Left forelimb (tissue), 1 donor: ENCODE measurements at places on chromosomes 1 and 21.

DNA sequence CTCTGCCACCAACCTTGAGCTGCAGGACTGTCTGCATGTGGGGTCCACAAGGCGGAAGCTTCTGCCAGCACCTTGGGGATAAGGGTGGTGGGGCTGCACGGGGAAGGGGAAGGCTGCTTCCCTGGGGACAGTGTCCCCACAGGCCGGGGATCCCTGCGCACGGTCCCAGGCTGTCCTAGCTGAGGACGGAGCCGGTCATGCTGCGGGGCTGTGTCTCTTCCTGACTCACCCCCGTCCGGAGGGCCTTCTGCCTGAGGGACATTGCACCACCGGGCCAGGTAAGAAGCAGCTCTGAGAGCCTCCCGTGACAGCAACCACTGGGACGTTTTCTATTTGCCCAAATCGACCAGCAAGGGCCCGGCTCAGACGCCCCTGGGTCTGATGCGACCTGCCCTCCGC, 29.9 kb downstream of the KRTAP10-1 start:
- DNase-seq, result no peak

DNA sequence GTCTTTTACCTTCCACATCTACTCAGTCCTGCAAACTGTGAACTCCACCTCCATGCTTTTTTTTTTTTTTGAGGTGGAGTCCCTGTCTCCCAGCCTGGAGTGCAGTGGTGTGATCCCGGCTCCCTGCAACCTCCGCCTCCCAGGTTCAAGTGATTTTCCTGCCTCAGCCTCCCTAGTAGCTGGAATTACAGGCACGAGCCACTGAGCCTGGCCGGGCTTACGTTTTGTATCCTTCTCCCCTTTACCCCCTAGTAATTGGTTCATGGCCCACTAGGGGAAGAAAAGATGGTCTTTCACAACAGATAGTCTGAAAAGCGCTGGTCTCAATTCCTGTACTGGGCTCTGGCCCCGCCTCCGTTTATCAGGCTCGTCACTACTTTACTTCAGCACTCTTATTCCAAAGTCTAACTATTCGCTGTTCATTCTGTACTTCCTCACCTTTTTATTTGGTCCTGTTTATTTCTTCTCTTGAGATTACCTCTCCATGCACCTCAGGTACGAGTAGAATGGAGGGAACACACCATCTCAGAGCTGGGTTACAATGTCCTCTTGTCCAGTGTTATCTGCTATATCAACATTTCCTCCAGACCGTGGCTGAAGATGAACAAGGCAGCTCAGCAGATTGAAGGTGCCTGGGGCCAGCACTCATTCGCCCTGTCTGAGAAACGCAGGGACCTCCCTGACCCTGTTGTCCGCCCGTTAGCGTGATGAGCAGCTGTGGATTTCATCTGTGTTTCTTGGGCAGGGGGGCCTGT, 16.2 kb downstream of the CNST start:
- no peak for DNase-seq

DNA sequence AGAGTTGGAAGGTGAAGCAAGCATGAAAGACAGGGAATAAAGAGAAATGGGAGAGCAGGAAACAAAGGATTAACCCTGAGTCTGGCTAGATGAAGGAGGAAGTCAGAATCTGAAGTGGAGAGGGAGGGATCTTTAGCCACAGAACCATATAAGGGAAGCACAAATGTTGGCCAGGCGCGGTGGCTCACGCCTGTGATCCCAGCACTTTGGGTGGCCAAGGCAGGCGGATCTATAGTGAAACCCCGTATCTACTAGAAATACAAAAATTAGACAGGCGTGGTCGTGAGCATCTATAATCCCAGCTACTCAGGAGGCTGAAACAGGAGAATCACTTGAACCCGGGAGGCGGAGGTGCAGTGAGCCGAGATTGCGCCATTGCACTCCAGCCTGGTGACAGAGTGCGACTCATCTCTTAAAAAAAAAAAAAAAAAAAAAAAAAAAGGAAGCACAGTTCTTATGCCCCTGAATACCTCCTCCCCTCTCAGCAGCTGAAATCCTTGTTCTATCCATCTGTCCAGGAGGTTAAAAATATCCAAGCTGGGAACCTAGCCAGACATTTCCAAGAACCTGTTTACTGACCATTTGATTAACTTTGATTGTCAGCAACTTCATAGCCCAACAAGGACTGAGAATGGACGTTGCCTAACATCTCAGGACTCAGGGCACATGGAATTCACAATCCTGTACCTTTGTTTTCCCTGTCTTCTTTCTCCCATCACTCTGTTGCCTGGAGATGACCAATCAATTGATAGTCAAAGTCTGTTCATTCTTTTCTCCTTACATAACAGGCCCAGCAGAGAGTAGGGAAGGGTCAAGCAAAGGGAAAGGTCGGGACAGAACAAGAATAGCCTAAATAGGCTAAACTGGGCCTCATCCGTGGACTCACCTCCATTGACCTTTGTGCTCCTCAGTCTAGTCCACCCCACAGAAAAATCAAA, 10.6 kb downstream of the TXNIP start:
- no peak for DNase-seq

DNA sequence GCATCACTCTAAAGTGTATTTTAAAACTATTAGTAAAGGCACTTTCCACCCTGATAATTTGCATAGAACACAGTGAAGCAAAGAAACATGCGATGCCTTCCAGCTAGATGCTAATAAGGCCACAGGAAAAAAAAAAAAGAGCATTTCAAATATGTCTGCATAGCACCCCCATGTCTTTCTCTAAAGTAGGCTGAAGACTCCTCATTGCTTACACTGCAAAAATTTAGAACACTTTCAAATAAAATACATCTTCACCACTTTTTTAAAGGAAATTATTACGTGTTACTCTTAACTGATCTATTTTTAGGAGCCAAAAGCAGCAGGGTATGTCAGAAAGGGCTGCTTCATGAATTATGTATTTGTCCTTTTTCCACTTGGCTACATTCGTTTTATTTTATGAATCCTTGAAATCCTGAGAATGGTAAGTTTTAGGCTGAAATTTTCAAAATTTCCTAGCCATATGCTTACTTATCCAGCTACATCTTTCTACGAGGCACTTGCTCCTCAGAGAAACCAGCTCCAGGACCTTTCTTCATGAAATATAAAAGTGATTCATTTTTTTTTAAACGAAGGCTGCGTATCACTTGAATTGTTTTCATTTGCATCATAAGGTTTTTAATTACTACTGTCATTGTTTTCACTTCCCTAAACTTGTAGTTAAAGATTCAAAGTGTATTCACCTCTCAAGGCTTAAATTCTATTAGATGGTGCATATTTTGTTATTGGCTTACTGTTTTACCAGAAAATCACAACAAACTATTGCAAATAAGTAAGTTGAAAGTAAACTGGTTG, 513.0 kb downstream of the PTPRC start:
- DNase-seq, result no peak

DNA sequence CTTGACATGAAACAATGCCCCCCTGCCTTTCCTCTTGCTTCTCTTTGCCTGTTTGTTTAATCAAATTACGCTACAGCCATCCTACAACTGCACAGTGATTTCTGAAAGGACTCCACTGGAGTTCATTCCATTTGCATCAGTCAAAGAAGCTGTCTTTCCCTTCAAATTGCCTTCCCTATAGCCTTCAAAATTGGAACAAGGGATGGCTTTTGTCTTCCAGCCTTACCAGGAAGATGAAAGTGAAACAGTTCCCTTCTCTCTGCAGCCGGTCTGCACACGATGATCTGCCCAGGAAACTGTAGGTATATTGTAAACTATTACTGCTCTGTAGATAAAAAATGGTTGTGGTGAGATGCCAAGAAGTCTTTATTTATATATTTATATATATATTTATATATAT, 65.6 kb upstream of the ETS2 start:
- no peak for DNase-seq

GRCh38 chr1:209849388-209849787, 21.6 kb downstream of the UTP25 start:
- no peak for DNase-seq

- DNase-seq, result no peak
Observed at GRCh38 chr1:67019600-67020136, 34.3 kb downstream of the SLC35D1 start.

DNA sequence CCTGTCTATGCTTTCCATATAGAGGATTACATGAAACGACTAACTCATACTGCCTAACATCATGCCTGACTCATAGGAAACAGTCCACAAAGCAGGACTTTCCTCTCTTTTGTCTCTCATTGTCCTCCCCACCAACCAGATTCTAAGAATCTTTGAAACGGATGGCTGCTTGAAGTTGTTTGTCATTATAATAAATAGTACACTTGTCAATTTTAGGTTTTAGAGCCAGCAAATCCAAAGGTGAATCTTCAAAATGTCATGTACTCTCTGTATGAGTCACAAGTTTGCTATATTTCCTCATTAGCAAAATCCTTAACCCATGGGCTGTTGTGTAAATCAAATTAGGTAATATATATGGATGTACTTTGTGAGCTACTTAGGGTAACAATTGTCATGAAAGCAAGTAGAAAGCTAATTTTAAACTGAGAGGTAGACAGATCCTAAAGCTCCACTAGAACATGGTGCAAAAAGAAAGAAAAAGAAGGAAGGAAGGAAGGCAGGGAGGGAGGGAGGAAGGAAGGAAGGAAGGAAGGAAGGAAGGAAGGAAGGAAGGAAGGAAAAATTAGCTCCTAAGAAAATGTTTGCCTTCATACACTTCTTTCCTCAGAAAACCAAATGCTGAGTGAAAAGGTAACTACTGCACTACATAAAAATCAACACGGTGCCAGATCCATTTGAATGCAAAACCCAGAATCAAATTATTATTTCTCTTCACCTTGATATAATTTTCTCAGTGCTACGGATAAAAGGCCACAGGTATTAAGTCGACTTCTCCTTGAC, 129.5 kb upstream of the PRMT6 start:
- DNase-seq, result no peak

GRCh38 chr1:25033828-25034705, 104.0 kb upstream of the RUNX3 start:
- DNase-seq, result no peak

GRCh38 chr1:58883888-58884482, 100.1 kb upstream of the JUN start:
- DNase-seq, result no peak
